ENCODE measurements at places on chromosomes 1 and 21.

DNA sequence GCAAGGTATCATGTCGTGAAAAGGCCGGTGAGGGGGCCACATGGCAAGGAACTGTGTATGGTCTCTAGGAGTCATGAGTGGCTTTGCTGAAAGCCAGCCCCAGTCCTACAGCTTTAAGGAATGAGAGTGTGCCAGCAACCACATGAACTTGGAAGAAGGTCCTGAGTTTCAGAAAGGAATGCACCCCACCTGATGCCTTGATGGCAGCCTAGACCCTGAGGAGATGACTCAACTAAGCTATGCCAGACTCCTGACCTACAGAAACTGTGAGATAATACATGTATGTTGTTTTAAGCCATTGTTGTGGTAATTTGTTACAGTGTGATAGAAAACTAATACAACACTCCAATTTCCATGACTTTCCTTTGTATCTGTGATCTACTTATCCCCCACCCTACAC lies 33.5 kb upstream of the AKT3 start:
- no peak for DNase-seq

GRCh38 chr1:185038813-185039376 lies 6.5 kb upstream of the RNF2 start:
- DNase-seq, result no peak

DNA sequence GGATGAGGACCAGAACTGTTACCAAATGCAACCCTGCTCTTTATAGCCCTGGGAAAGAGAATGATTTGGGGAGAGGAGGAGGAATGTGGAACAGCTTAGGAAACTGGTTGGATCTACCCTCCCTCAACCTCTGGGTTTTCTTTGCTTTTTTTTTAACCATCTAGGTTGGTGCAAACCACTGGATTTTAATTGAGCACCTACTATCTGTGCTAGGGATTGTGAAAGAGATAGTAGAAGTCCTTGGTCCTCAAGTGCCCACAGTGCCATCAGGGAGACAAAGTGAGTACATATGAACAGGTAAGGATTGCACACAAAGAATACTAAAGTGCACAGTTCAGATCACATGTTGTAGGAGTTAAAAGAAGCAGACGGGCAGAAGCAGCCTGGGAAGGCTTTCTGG lies 4.7 kb downstream of the TAGLN2 start:
- no peak for DNase-seq

- DNase-seq, result peak; percentile 52
Measured at GRCh38 chr1:117657031-117657430, 51.2 kb downstream of the TENT5C start.

DNA sequence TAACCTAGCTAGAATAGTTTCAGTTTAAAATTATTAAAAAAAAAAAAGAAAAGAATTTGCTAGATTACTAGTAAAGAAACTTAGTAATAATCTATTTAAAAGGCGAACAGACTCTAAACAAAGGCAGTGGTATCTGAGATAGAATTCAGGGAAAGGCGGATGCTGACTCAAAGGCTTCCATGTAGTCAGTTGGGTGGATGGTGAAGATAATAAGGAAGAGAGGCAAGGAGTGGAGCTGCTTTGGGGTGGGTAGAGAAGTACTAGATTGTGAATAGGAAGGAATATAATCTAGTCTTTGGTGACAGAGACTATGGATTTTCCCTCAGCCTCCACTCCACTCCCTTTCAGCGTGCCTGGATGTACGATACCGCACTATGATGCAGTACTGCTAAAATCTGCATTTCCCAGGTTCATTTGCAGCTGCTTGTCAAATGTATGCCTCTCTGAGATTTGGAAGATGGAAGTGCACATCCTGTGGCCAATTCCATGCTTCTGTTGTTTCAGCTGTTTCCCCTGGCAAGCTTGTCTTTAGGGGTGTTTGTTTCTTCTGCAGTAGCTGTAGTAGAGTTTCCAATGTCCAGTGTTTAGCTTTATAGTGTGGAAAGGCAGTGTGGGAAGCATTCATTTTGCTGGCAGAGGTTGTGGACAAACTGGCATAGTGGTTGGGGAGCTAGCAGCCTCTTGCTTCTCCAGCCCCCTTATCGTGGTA lies 184.6 kb upstream of the NRIP1 start:
- DNase-seq, result no peak

- no peak for DNase-seq
Measured at GRCh38 chr1:222369148-222369547, 178.8 kb downstream of the HHIPL2 start.

DNA sequence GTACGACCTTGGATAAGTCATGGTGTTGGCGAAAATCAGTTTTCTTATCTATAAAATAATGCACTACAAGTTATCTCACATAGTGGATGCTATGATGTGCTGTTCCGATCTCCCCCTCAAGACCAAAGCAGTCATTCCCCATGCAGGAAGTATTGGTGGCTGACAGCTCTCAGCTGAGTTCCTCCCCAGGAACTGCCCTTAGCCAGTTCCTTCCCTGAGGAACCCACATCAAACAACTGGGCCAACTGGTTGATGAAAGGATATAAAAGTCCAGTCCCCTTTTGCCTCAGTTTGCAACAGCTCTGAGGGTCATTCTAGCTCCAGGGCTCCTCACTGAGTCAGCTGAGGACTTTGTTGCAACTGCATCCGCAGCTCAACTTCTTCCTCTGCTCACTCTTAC lies 16.1 kb upstream of the SLAMF1 start:
- DNase-seq, result no peak

DNA sequence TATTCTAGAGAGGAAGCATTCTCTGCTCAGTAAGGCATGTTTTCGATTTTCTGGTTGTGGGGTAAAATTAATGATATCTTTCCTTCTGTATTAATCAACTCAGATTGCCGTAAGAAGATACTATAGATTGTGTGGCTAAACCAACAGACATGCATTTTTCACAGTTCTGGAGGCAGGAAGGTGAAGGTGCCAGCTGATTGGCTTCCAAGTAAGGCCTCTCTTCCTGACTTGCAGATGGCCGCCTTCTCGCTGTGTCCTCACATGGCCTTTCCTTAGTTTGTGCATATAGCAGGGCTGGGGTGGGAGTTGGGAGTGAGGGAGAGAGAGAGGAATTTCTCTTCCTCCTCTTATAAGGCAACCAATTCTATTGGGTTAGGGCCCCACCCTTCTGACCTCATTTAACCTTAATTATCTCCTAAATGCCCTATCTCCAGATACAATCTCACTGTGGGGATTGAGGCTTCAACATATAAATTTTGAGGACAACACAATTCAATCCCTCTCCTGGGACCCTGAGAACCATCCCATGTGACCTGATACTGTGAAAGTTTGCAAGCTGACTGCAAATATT lies 52.3 kb upstream of the MRPS6 start:
- no peak for DNase-seq

GRCh38 chr1:241810769-241811405 lies 37.1 kb upstream of the EXO1 start:
- no peak for DNase-seq

- DNase-seq, result no peak
Measured at GRCh38 chr1:1344655-1345361, 4.4 kb downstream of the DVL1 start.

DNA sequence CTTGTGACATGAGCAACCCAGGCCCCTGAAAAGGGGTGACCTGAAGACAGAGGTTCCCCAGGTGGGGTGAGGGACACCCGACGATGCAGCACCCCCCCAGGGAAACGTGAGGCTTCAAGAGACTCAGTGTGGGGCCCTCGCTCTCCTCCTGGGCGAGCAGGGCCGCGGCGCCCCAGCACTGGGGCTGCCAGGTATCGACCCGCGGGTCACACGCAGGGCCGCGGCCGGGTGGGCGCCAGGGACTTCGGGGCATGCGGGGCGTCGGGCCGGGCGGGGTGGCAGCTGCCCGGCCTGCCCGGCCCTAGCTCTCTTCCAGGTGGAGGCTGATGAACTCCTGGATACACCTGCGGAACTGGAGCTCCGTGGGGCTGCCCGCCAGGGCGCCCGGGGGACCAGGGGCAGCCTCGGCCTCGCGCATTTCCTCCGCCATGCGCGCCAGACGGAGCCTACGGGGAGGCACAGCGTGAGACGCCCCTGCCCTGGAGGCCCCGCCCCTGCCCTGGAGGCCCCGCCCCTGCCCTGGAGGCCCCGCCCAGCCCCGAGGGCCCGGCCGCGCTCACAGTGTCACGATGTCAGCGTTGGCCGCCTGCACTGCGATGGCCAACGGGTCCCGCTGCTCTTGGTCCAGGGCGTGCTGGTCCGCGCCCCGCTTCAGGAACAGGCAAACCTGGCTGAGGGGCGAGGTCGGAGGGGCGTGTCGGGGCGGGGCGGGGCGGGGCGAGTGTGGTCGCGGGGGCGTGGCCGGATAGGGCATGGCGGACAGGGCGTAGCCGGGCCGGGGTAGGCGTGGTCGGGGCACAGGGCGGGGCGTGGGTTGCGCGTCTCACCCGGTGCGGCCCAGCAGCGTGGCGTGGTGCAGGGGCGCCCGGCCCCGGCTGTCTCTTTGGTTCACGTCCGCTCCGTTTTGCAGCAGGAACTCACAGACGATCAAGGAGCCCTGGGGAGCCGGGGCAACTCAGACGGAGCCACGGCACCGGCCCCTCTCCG lies 13.3 kb downstream of the SCNN1D start:
- no peak for DNase-seq

- no peak for DNase-seq
Measured at GRCh38 chr1:170617591-170618330, 46.2 kb upstream of the PRRX1 start.

DNA sequence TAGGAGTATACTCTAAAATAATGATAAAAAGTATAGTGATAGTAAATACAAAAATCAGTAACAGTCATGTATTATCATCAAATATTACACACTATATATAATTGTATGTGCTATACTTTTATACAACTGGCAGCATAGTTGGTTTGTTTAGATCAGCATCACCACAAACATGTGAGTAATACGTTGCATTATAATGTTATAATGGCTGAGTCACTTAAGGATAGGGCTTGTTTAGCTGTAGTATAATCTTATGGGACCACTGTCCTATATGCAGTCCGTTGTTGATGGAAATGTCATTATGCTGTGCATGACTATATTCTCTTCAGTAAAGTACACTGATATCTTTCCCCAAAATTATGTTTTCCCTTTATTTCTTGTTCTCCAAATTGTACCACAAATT lies 92.8 kb downstream of the LYPLAL1 start:
- DNase-seq, result no peak

- DNase-seq, result no peak
Measured at GRCh38 chr1:5753549-5754421, 238.4 kb downstream of the NPHP4 start.

GRCh38 chr1:15885701-15886610 lies 38.4 kb downstream of the SPEN start:
- no peak for DNase-seq

GRCh38 chr1:182603646-182604174 lies 479 bp downstream of the RGS16 start:
- peak; percentile 20 for DNase-seq

- peak; percentile 24 for DNase-seq
Measured at GRCh38 chr1:117093870-117094621, 27.5 kb downstream of the TRIM45 start.

DNA sequence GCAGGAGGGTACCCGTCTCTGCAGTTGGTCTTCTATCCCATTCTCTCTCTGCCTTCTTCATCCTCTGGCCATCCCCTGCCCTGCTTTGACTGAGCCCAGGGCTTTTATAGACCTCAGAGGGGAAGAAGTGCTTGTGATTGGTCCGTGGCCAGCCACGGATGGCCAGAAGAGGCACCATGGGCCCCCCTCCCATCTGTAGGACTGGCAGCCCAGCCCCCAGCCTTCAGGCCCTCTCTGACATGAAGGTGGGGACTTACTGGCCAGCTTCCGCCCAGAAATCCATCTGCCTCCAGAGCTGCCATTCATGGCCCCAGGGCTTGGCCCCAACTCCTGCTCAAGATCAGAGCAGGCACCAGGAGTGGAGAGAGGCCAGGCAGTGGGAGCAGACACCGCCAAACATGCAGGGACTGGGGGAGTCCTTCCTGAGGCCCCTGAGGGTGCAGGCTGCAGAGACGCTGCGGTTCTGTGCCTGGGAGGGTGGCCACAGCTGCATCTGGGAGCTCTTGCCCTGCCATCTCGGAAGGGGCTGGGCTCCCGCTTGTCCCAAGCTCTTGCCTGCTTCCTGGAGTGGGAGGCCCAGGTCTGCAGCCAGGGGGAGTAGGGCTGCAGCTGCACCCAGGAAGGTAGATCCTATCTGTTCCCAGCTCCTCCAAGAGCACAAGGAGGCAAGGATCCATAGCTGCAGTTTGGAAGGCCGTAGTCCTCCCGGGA lies 698.6 kb upstream of the B3GALT2 start:
- DNase-seq, result no peak

- DNase-seq, result no peak
Measured at GRCh38 chr1:54453509-54453908, 47.3 kb upstream of the SSBP3 start.

GRCh38 chr21:44740742-44741141 lies 29.4 kb upstream of the TSPEAR start:
- no peak for DNase-seq

DNA sequence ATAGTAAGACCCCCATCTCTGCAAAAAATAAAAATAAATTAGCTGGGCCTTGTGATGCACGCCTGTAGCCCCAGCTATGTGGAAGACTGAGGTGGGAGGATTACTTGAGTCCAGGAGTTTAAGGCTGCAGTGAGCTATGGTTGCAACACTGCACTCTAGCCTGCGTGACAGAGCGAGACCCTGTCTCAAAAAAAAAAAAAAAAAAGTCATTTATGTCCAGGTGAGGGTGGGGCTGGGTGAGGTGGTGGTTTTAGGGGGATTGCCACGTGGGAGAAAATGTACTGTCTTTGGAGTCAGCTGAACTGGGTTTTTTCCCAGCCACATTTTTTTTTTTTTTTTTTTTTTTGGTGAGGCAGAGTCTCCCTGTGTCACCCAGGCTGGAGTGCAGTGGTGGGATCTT lies 6.7 kb downstream of the PIK3CD start:
- DNase-seq, result peak; percentile 65

DNA sequence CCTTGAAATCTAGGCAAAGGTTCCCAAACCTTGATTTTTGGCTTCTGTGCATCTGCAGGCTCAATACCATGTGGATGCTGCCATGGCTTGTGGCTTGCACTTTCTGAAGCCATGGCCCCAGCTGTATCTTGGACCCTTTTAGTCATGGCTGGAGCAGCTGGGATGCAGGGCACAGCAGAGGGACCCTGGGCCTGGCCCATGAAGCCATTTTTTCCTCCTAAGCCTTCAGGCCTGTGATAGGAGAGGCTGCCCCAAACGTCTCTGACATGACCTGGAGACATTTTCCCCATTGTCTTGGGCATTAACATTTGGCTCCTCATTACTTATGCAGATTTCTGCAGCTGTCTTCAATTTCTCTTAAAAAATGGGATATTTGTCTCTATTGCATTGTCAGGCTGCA lies 97.4 kb downstream of the NPHS2 start:
- no peak for DNase-seq

GRCh38 chr1:25917996-25918395 lies 11.8 kb upstream of the STMN1 start:
- DNase-seq, result no peak

DNA sequence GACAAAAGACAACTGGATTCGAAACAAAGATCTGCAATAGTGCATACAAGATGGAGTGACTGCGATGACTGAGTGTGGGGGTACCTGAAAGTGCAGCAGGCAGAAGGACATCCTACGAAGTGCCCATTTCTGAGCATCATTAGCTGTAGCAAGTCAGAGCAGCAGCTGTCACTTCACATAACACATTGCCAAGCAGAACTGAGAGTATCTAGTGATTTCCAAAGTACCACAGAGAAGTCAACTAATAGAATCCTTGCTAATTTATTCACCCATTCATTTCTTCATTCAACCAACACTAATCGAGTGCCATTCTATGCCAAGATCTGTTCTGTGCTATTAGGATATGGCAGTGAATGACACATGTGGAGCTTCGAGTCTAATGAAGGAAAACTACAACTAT lies 31.6 kb upstream of the CAMSAP2 start:
- no peak for DNase-seq

All from CD4-positive, alpha-beta memory T cell (primary cell).